ENCODE measurements at places on chromosomes 1 and 21.

DNA sequence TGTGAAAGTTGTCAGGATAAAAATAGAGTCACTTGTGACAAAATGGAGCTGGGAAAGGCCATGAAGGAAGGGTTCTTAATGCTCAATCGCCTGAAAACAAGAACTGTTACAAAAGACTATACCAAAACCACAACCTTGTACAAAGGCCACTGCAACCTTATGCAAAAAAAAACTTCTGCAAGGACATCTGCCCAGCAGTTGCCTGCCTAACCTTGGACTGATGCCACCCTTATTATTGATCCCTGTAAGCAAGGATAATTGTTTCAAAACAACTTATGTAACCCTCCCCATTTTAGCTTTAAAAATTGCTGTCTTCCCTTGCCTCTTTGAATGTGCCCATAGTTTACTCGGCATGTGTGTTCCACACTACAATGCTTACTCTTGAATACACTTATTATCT is 5.7 kb downstream of the ALG14 start:
- DNase-seq: no peak

DNA sequence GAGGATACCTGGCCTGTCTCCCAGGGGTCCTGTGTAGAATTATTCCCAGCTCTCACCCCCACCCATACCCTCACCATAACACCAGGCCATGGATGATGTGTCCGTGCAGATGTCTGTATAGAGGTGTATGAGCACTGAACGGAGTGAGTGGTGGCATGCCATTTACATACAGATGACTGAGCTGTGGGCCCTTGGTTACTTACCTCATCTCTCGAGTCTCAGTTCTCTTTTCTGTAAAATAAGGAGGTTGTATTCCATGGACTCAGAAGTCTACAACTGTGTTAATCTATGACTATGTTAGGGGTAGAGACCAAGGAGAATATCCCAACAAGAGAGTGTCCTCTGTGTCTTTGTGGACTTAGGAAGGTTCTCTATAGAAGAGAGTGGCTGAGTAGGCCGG is 65.6 kb upstream of the CD1D start:
- no peak for DNase-seq

GRCh38 chr1:42669936-42670335 is 11.7 kb downstream of the PPIH start:
- no peak for DNase-seq

DNA sequence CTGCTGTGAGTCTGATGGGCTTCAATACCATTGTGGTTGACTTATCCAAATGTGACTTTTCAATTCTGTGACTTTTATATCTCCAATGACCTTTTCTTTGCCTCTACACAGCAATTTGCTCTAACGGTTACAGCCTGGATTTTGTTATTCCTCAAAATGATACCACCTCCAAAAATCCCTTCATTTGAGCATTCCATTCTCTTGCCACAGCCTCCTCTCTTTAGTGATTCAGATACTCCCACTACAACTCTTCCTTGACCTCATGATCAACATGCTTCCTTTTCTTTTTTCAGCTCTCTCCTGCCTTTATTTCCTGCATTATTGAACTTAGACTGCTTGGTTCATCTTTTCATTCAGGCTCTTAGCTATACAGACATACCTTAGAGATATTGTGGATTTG is 16.6 kb upstream of the IL19 start:
- no peak for DNase-seq

GRCh38 chr1:41766546-41766945 is 152.2 kb downstream of the HIVEP3 start:
- DNase-seq: no peak

- no peak for DNase-seq
These were observed 27.5 kb upstream of the SLC19A2 start for GRCh38 chr1:169513208-169513607.

DNA sequence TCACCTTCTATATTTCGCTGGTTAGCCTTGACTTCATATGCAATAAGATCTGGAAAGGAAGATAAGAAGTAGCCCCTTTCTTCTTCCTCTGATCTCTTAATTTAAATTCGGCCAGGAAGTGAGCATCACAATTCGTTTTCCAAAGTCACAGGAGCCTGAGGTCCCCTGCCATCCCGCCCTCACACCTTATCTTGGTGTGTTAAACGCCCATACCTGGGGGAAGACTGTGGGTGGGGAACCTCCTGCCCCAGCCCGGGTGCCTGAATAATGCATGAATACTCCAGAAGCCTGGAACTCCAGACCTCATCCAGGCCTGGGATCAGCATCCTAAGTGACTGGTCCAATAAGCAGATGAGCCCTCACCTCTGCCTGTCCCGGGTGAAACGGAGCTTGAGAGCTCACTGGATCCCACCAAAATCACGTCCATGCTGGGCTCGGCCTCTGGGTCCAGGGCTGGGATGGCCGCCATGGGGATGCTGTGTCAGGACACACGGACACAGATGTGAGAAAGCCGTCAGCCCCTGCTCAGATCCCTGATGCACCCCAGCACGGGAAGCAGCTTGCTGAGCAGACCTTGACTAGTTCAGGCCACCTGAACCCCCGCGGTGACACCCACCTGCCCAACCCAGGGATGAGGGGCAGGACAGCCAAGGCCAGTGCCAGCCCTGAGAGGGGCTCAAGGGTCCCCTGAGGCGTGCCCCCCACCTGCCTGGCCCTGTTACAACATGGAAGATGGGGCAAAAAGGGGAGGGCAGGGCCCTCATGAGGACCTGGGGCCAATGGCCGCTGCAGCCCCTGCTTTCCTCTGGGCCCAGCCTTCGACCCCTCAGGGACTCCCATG is 686 bp downstream of the DNMT3L start:
- DNase-seq: no peak

- DNase-seq: no peak
These were observed 62.6 kb downstream of the ZBTB18 start for GRCh38 chr1:244113532-244114320.

- DNase-seq: no peak
These were observed 281.1 kb downstream of the MRPL39 start for GRCh38 chr21:25326181-25326580.

- no peak for DNase-seq
These were observed 41.5 kb downstream of the SNX7 start for GRCh38 chr1:98702976-98703375.

DNA sequence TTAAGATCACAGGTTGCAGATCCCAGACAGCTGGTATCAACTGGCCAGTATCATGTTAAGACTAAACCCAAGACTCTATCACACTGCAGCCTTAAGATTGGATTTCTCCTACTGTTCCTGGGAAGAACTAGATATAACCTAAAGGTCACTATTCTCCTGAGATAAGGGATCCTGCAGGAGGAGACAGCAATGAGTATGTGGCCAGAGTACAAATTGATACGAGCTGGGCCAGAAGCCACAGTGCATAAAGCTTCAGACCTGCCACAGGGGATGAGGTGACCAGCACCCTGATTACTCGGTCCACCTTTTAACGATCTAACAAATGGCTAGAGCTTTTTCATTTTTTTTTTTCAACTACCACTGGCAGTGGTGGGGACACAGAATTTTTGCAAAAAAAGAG is 31.0 kb downstream of the HSD3B1 start:
- no peak for DNase-seq

GRCh38 chr1:239718997-239719628 is 332.7 kb downstream of the CHRM3 start:
- no peak for DNase-seq

DNA sequence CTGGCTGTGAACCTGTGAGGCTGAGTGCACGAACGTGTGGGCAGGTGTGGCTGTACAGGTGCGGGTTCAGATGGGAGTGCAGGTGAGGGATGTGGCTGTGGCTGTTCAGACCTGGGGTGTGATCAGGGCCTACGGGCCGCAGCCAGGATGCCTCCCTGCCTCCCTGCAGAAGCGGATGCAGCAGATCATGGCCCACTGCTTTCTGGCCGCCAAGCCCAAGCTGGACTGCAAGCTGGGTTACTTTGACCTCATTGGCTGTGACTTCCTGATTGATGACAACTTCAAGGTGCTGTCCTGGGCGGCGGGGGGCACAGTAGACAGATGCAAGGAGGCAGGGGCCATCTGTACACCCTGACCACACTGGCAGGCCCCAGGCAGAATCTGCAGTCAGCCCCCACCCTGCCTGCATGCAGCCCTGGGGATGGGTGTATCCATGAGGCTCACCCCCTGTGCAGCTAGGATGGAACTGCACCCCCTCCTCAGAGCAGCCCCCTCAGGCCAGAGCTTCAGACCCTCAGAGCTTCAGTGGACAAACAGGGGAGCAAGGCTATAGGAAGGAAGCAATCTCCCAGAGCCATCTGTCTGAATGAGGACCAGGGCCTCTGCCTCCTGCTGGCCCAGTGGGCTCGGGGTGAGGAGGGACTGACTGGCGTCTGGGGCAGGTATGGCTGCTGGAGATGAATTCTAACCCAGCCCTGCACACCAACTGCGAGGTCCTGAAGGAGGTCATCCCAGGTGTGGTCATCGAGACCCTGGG is 9.8 kb downstream of the TNFRSF18 start:
- DNase-seq: no peak

GRCh38 chr1:30403726-30404125 is 319.7 kb downstream of the MATN1 start:
- no peak for DNase-seq

- no peak for DNase-seq
These were observed 40.7 kb downstream of the GON4L start for GRCh38 chr1:155816351-155816750.

DNA sequence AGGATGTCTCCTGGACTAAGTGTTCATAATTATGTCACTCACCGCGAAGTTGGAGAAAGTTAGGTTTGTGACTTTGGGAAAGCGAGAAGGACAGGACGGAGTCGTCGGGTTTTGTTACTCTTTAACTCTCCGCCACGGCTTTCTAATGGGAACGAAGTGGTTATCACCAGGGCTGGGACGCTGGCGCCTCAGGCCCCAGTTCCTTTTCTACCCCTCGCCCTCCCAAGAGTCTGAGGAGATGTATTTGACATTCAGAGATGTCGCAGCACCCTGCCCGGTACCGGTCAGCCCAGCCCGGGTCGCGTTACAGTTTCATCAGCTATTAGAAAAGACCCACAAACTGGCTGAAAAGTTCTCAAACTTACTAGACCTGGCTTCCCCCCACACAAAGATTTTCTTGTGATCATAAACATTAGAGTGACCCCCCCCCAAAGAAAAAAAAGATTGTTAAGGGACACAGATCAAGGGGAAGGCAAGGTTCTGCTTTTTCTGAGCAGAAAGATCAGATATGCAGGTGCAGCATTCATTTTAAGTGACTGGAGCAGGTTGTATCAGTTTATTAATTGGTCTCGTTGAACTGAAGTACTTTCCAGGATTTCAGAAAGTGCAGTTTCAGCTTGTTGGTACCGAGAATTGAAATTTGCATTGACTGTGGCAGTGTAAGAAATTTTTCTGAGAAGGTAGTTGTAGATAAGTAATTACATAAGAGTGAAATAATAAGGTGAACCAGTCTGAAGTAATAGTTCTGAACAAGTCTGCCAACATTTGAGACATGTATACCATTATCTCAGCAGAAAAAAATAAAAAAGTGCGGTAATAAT is 859 bp upstream of the ZBTB18 start:
- DNase-seq: no peak

DNA sequence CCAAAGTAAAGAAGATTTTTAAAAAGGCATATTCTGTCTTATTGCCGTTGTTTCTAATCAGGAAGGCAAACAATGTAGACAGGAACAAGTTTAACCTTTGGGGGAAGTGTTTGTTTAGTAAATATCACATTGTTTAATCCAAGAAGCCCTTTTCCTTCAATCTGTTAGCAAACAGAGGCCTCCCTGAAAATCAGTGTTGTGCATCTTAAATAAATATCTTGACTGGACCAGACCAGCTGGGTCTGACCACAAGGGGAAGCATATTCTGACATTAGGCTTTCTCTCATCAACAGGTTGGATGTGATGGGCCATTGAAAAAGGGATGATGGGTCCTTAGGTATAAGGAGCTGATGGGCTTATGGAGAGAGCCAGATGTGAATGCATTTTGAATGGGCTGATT is 81.8 kb upstream of the SGIP1 start:
- no peak for DNase-seq

DNA sequence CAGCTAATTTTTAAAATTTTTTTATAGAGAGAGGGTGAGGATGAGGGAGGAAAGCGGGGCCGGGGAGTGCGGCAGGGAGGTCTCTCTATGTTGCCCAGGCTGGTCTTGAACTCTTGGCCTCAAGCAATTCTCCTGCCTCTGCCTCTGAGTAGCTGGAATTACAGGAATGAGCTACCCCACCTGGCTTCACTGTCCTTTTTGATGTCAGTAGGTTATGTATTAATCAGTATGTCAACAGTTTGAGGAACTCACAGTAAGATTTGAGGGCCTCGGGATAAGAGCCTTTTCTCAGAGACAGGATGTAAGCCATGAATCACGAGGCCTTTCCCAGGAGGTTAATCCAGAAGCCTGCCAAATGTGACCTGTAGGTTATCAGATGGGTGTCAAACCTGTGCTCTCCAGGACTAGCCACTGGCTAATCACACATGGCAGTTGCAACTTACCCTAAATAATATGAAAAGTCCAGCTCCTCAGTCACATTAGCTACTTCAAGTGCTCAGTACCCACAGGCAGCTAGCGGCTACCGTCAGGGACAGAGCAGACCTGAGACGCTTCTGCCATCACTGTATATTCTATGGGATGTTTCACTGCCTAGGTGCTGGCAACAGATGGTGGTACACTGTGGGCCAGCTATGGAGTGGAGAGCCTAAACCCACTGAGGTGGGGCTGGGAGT is 33.1 kb downstream of the TRIM67 start:
- DNase-seq: no peak

GRCh38 chr1:178145605-178146004 is 51.7 kb downstream of the RASAL2 start:
- no peak for DNase-seq
